ENCODE measurements at places on chromosomes 12 and 14. TPM values are rescaled to one million over a fixed set of nuclear protein-coding genes. Genes with fewer than 3 reads are reported as not detected.

Gene LRRC10
- total RNA-seq: not detected

DNA sequence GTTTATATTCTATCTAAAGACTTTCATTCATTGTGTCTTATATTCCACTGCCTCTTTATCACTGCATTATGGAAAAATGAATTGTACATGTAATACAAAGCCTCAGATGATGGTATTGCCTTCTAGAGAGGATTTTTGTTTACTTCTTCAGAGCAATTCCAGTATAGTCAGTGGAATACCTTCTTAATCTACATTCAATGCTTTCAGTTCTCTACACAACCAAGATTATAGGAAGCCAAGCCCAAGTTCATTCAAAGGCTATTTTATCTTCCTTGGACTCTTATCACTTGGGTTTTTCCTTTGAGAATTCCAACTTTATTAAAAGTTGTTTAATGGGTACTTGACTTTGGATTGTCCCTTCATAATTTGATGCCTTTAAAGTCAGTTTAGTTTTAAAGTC is 1971.0 kb upstream of the FLRT2 start:
- no peak for DNase-seq

Gene ACOT2
- 25.6 TPM for total RNA-seq

- DNase-seq: no peak
These were observed 191.4 kb downstream of the FOXA1 start for GRCh38 chr14:37403626-37404025.

- no peak for DNase-seq
These were observed 46.6 kb downstream of the PRIMA1 start for GRCh38 chr14:93741556-93742230.

DNA sequence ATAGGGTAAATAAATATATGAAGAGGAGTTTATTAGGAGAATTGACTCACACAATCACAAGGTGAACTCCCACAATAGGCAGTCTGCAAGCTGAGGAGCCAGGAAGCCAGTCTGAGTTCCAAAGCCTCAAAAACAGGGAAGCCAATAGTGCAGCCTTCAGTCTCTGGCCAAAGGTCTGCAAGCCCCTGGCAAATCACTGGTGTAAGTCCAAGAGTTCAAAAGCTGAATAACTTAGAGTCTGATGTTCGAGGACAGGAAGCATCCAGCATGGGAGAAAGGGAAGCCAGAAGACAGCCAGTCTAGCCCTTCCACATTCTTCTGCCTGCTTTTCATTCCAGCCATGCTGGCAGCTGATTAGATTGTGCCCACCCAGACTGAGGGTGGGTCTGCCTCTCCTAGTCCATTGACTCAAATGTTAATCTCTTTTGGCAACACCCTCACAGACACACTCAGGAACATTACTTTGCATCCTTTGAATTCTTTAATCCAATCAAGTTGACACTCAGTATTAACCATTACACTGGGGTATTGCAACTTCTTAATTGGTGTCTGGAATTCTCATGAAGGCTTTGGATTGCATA is 736.5 kb upstream of the LMO3 start:
- no peak for DNase-seq
